Articular chondrocyte of knee joint (primary cell): ENCODE measurements at places on chromosomes 3 and 15. TPM values are rescaled to one million over a fixed set of nuclear protein-coding genes. Genes with fewer than 3 reads are reported as not detected.

The ABI3BP gene
- 539 and 728 TPM in 2 replicates for total RNA-seq

The GOLGA6A gene
- total RNA-seq: 0.11 and 0.13 TPM in 2 replicates

The MYL3 gene
- 0.65 TPM in 1 of 2 replicates, not detected in the other for total RNA-seq

The PPARG gene
- 3.1 and 15.6 TPM in 2 replicates for total RNA-seq

The POPDC2 gene
- total RNA-seq: 0.65 and 1.3 TPM in 2 replicates
